ENCODE measurements at places on chromosomes 5 and 9.

GRCh38 chr5:109411627-109412026 is 1.9 kb upstream of the PJA2 start:
- DNase-seq = peak; percentile 73

DNA sequence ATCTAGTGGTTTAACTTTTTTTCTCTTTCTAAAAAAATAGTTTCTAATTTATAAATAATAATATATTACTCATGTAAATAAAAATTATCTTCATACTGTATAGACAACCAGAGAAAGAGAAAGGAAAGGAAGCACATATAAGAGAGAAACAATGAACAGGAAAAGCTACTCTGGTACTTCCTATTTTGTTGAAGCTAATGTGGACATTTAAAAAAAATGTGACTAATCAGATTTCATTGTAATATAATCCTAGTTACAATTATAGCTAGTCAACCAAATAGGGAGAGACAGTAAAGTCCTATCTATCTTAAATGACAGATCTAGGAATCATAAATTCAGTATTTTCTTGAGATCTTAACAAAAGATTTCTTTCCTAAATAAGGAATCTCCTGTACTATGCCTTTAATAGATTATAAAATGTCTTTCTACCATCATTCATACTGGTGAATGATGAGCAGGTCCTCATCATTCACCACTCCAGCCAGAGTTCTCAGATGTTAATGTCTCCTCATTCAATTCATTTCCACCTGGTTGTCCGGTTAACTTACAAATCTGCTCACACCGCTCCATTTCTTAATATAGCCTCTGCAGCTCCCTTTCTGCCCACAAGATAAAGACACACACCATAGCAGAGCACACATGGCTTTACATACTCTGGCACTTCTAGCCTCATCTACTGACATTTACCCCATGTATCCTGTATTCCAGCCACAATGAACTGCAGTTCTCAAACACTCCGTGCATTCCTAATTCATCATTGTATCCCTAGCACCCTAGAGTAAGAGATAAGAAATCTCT is 30.9 kb downstream of the ZFR start:
- peak; percentile 17 for DNase-seq

DNA sequence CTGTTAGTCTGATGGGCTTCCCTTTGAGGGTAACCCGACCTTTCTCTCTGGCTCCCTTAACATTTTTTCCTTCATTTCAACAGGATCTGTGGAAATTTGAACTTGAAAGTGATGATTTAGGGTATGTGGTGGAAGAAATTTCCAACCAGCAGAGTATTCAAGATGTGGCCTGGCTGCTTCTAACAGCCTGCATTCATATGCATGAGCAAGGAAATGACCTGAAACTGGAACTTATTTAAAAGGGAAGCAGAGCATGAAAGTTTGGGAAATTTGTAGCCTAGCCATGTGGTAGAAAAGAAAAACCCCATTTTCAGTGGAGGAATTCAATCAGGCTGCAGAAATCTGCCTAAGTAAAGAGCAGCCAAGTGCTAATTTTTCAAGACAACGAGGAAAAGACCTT is 41.7 kb downstream of the UNC13B start:
- no peak for DNase-seq

GRCh38 chr9:134396825-134397224 is 70.6 kb downstream of the RXRA start:
- peak; percentile 51 for DNase-seq

- no peak for DNase-seq
Observed at GRCh38 chr5:173494446-173494845, 122.0 kb downstream of the BOD1 start.

DNA sequence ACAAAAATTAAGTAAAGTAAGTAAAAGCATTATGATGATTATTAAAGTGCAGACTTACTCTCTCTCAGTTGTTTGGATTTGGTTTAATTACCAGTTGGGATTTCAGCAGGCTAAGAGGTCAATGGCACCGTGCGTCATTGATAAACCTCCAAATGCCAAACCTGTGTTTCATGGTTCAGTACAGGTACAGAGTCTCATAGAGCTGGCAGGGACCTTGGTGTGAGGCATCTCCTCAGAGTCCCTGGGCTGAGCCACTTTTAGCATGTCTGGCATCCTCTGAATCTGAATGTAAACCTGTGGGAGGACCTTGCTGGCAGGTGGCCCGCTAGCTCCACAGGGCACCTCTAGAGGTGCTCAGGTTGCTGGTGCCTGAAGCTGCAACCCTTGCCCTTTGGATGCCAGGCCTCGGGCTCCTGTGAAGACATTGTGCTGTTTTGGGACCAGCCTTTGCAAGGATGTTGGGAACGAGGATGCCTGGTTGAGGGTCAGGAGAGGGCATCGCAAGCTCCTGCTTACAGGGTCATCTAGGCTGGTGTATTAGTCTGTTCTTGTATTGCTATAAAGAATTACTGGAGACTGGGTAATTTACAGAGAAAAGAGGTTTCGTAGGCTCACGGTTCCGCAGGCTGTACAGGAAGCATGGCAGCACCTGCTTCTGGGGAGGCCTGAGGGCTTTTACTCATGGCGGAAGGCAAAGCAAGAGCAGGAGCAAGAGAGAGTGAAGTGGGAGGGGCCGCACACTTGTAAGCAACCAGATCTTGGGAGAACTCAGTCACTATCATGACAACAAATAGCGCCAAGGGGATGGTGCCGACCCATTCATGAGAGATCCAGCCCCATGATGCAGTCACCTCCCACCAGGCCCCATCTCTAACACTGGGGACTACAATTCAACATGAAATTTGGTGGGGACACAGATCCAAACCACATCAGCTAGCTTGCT is 14.9 kb upstream of the STC2 start:
- DNase-seq = no peak

- no peak for DNase-seq
Observed at GRCh38 chr5:135304352-135305221, 94.4 kb downstream of the MACROH2A1 start.

DNA sequence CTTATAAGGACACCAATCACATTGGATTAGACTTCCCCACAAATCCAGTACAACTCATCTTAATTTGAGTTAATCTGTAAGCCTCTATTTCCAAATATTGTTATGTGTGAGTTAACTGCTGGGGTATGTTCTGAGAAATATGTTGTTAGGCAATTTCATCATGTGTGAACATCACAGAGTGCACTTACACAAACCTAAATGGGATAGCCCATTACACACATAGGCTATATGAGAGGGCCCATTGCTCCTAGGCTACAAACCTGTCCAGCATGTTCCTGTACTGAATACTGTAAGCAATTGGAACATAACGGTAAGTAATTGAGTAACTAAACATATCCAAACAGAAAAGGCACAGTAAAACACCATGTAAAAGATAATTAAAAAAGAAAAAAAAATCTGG is 19.1 kb upstream of the ARSI start:
- no peak for DNase-seq

- no peak for DNase-seq
Observed at GRCh38 chr5:6480133-6481051, 31.7 kb downstream of the UBE2QL1 start.

GRCh38 chr5:76174101-76174500 is 90.9 kb downstream of the SV2C start:
- DNase-seq = no peak

DNA sequence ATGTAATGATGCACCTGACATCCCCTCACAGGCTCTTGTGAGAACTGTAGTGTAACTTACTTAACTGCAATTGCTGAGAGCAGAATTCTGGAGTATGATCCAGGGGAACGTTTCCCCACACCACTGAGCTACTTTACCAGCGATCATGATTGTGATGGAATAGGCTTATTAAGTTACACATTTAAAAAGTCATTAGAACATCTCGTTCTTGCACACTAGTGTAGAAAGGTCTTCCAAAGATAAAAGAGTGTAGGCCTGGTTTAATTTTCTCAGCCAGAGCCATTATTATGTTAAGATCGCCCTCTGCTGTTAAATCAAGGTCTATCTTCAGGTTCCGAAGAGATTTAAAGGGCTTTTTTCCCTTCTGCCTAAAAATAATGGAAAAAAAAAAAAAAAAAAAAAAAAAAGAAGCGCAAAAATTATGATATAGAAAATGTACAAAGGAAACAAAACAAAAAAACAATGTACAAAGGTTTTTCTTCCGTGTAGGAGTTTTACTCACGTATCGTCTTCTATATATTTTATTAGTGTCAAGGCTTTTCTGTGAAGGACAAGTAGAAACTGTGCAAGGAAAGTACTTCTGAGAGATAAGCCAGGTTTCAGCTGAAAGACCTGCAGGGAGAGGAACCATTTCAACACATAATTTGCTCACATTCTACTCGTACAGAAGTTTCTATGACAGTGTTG is 18.6 kb upstream of the MOB3B start:
- DNase-seq = no peak

GRCh38 chr5:53288511-53288910 is 179.0 kb upstream of the MOCS2 start:
- DNase-seq = no peak

DNA sequence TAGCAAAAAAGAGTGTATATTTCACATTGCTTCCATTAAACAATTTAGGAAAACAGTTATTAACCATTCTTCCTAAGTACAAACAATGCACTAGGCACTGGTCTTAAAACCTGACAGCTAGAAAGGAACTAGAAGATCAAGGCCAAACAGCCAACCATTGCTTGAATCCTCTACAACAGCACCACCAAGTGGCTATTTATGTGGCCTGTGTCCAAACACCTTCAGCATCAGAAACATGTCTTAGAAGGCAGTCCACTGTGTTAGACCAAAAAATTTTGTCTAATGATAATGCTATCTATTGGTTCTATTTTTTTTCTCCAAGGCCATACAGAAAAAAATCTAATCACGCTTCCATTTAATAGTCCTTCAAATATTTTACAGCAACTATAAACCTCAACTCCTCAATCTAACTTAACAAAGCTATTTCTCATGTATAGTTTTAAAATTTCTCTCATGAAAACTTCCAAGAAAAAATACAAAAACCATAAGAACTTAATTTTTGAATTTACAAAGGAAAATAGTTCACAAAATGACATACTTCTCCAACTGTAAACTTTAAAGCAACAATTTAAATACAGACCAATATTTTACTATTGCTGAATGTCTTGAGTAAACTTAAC is 36.1 kb downstream of the CAAP1 start:
- peak; percentile 9 for DNase-seq

- no peak for DNase-seq
Observed at GRCh38 chr9:124423591-124423990, 8.3 kb upstream of the PSMB7 start.

- DNase-seq = no peak
Observed at GRCh38 chr9:35162605-35163315, 951 bp downstream of the UNC13B start.

- no peak for DNase-seq
Observed at GRCh38 chr5:55101556-55102276, 730 bp upstream of the GZMA start.

- no peak for DNase-seq
Observed at GRCh38 chr9:72030767-72031166, 29.6 kb downstream of the C9orf57 start.

DNA sequence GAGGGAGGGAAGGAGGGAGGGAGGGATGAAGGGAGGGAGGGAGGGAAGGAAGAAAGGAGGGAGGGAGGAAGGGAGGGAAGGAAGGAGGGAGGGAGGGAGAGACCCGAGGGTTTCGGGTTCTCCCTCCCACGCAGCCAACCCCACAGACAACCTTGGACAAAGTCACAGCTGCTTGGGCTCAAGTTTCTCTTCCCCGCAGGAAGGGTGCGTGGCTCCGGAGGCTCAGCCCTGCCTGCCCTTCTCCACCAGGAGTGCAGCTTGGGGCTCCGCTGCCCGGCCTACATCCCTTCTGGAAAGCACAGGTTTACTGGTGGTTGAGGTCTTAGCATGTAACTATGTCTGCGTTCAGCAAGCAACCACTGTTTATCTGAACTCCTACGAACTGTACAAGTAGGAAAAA is 15.0 kb downstream of the SLC12A7 start:
- no peak for DNase-seq

GRCh38 chr5:172659909-172660628 is 19.0 kb downstream of the NEURL1B start:
- DNase-seq = peak; percentile 52

GRCh38 chr5:10607023-10607665 is 43.3 kb downstream of the ANKRD33B start:
- DNase-seq = peak; percentile 74

Data from CD14-positive monocyte (primary cell).